GM03348 (cell line): ENCODE measurements at places on chromosomes 12 and 14.

DNA sequence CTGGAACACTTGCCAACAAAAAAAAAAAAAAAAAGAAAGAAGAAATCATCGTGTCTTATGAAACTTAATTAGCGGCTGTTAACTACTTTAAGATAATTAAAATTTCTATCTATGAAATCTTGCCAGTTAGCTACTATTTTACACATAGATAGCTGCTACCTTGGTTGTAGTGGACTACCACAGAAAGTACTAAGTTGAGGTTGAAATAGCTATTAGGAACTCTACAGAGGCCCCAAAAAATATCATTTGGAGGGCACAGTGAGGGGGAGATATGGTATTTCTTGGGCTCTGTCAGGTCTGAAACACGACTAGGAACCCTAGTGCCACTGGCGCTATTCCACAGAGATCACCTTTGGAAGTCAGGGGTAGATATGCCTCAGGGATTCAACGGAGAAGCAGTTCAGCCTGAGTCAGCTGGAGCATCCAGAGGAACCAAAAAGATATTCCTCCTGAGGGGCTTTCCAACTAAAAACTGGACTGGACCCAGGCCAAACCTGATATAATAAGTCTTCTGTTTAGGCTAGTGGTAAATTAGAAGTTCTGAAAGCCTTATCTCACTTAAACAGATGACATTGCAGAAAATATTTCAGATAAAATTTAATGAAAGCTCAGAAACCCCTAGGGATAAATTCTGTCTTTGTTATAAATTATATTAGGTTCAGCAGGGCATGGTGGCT lies 126.1 kb downstream of the EPS8 start:
- no peak for DNase-seq

GRCh38 chr12:96136725-96137378 lies 57.3 kb upstream of the ELK3 start:
- DNase-seq, result no peak

GRCh38 chr14:29274890-29275596 lies 508.5 kb downstream of the FOXG1 start:
- DNase-seq, result no peak

DNA sequence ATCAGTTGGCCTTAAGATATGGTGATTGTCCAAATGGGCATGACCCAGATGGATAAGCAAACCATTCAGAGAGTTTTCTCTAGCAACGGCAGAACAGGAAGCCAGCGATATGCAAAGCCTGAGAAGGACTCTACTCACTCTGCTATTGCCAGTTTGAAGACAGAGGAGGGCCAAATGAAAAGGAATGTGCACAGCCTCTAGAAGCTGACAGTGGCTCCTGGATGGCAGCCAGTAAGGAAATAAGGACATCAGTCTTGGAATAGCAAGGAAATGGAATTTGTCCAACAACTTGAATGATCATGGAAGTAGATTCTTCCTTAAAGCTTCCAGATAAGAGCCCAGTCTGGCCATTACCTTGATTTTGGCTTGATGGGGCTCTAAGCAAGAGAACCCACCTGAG lies 60.0 kb downstream of the TMTC2 start:
- no peak for DNase-seq

DNA sequence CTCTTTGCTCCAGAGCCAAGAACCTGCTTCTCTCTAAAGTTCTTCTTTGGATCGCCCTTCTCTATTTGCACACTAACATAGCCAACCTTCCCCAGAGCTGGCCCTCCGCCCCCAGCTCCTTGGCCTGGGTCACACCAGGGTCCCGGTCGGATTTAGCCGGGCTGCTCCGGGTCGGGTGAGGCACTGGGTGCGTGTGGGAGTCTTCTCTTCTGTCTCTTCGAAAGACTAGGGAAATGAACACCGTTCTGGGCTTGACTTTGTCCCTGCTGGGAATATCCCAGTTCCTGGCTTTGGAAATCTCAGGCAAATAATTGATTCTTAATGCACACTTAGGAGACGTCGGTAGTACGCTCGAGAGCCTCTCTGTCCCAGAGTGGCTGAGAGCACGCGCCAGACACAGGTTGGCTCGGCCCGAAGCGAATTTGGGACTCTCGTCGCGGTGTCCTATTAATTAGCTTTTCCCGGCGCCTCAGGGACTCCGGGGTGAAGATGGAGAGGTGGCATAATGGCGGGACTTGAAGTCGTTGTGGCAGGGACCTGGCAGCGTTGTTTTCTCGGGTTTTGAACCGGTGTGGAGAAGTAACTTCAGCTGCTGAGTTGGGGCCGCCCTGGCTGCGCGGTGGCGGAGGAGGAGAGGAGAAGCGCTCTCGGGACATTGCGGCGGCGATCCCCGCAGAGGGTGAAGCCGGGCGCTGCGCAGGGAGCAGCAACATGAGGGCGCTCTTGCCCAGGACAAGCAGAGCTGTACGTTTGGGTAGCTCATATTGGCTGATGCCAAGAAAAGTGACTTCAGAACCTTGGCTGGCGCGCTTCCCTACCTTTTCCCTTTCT lies 7.5 kb downstream of the FOXG1 start:
- DNase-seq, result peak; percentile 66

GRCh38 chr12:51189790-51190355 lies 16.9 kb upstream of the TFCP2 start:
- no peak for DNase-seq

- DNase-seq, result no peak
Observed at GRCh38 chr12:124551268-124552144, 15.9 kb downstream of the NCOR2 start.

GRCh38 chr12:83461336-83461935 lies 774.7 kb downstream of the TMTC2 start:
- peak; percentile 4 for DNase-seq

GRCh38 chr12:58819985-58820384 lies 100.3 kb downstream of the LRIG3 start:
- DNase-seq, result no peak

- no peak for DNase-seq
Observed at GRCh38 chr12:132462788-132463187, 27.2 kb upstream of the FBRSL1 start.

DNA sequence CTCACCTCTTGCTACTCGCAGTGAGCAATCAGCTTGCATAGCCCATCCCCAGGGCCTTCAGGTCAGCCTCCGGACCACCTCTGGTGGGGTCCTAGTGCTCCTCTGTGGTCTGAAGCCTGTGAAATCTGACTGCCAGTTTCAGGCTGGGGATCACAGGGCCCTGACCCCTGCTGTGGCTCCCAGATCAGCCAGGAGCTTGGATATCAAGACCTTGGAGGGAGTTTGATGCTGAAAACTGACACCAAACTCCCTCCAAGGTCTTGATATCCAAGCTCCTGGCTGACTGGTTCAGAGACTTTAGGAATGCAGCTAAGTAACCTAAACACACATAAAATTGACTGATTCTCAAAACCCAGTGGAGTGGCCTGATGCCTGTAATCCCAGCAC lies 19.8 kb upstream of the DHRS4 start:
- DNase-seq, result no peak
